ENCODE measurements at places on chromosomes 11 and 22.
A peak's percentile ranks its signal among the peaks of the same experiment; 100 is the strongest.

GRCh38 chr11:9639099-9639498, 24.8 kb upstream of the SWAP70 start:
- DNase-seq = no peak

DNA sequence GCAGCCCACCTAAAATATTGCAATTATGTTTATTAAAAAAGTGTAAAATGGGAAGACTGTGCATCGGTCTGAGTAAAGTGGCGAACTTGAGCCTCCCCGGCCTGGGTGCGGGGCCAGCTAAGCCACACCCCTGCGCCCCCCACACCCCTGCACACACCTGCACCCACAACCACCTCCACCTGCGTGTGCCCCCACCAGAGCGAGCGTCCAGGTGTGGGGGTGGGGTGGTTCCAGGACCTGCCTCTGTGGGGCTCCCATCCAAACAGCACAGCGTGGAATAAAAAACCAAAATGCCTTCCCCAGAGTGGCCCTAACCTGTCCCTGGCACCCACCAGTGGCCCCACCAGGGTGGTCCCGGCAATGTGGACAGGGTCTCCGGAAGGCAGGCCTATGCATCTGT, 30.1 kb upstream of the CARS1 start:
- no peak for DNase-seq

DNA sequence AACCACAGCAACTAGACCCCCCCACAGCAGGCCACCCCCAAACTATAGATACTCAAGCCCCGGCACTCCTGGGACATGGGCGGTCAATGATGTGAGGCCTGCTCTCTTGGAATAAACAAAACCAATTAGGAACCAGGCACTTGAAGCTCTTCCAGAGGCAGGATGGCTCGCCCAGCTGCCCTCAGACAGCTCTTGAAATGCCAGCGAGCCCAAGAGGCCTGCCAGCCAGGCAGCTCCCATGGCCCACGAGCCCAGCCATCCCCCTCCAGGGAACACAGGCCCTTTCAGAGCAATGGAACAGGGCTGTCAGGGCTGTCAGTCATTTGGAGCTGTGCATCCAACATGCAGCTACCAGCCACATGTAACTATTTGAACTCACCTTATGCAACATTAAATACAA, 34.0 kb upstream of the TFIP11 start:
- DNase-seq = no peak

GRCh38 chr11:66478729-66479393, 1.4 kb upstream of the DPP3 start:
- DNase-seq = peak; percentile 75

GRCh38 chr11:73145986-73146575, 4.0 kb upstream of the FCHSD2 start:
- no peak for DNase-seq

GRCh38 chr11:8671193-8671612, 11.3 kb downstream of the TRIM66 start:
- DNase-seq = peak; percentile 75

DNA sequence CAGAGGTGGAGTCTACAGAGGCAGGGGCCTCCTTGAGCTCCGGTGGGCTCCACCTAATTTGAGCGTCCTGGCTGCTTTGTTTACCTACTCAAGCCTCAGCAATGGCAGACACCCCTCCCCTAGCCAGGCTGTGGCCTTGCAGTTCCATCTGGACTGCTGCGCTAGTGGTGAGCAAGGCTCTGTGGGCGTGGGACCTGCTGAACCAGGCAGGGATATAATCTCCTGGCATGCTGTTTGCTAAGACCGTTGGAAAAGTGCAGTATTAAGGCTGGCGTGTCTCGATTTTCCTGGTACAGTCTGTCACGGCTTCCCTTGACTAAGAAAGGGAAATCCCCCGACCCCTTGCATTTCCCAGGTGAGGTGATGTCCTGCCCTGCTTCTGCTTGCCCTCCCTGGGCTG, 77.7 kb downstream of the GDPD4 start:
- DNase-seq = no peak

DNA sequence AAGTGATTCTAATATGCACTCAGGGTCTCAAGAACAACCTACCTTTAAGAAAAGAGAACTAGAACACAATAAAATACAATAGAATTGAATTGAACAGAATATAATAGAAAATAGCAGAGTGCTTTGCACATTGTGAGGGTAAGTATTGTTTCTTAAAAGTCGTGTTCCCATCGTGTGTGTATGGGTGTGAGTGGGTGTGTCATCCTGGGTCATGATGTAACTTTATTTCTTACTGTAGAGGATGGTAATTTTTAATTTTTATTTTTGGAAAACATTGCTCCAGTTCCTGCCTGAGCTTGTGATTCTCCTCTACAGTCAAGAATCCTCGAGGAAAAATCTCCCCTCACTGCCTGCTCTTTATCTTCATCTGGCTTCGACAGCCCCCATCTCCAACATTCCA, 75.7 kb upstream of the CSNK2A3 start:
- no peak for DNase-seq

DNA sequence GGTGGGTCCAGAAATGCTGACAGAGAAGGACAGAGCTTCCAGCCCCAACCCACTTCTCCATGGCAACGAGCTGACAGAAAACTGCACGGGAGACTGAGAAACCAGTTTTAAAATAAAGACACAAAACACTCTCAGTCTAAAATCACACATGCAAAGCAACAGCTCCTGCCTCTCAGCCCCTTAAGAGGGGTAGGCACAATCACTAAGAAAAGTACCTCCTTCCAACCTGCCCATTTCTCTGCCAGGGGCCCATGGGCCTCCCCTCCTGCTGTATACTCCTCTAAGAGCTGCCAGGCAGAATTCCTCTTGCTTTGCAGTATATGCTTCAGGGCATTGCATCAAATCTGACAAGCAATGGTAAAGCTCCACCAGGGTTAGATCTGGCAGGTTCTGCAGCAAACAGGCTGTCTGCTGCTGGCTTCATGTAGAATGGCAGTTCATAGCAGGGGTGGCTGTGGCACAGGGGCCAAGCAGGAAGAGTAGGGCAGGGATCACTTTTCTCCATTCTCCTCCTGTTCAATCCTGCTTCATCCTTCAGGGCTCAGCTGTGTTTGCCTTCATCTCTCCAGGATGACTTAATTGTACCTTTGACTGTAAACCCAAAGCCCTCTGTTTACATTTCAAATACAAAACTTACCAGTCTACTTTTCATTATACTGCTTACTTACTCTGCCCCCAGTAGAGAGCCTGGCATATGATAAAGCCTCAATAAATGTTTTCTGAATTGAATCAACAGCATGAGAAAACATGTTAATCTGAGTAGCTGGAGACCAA, 77.7 kb downstream of the KCNC1 start:
- no peak for DNase-seq

- no peak for DNase-seq
Observed at GRCh38 chr11:45653277-45653676, 12.1 kb downstream of the CHST1 start.

DNA sequence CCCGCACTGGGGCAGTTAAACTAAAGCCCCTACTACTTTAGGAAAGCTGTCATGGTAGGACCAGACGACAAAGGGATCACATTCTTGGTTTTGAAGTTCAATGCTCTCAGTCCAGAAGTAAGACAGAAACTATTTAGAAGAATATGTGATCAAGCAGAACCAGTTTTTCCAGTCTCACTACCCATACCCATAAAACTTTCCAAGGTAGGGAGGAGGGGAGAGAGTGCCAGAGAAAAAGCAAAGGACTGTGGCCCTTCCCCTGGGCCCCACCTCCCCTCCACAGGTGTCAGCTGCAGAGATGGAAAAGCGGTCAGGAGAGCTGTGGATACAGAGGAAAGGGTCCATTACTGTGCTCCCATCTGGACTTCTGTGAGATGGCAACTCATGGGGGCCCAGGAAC, 587.1 kb downstream of the SOX6 start:
- peak; percentile 28 for DNase-seq

GRCh38 chr11:105432241-105432995, 177.5 kb upstream of the GRIA4 start:
- DNase-seq = no peak

GRCh38 chr22:39433476-39434242, 23.2 kb upstream of the MGAT3 start:
- no peak for DNase-seq

Data from iPS-NIHi11 (cell line).